ENCODE measurements at places on chromosomes 2 and 18.

GRCh38 chr2:172507199-172507598 lies 48.7 kb upstream of the PDK1 start:
- DNase-seq, result no peak

- no peak for DNase-seq
Observed at GRCh38 chr18:3214855-3215637, 4.7 kb downstream of the MYOM1 start.

GRCh38 chr2:119461811-119462210 lies 30.2 kb downstream of the TMEM37 start:
- DNase-seq, result no peak

GRCh38 chr2:216370961-216371712 lies 1.1 kb downstream of the MARCHF4 start:
- no peak for DNase-seq

- no peak for DNase-seq
Observed at GRCh38 chr2:16223841-16224177, 283.5 kb downstream of the MYCN start.

DNA sequence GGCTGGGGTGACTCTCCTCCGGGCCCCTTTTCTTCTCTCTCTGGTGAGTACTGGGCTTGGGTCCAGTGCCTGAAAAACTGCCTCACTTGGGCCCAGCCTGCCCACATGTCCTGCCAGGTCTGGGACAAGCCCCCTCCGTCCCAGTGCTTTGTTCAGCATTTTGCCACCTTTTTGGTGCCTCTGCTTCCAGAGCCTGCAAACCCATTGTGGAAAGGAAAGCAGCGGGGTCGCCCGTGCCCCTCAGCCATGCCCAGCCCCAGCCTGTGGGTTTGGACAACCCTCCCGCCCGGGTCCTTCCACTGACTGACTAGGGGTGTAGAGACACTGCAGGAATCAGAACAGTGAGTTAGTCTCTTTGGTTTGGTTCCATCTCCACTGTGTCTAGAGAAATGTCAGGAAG lies 140.7 kb upstream of the ALKAL2 start:
- DNase-seq, result no peak

GRCh38 chr2:45182667-45183295 lies 173.5 kb upstream of the SIX2 start:
- DNase-seq, result no peak

DNA sequence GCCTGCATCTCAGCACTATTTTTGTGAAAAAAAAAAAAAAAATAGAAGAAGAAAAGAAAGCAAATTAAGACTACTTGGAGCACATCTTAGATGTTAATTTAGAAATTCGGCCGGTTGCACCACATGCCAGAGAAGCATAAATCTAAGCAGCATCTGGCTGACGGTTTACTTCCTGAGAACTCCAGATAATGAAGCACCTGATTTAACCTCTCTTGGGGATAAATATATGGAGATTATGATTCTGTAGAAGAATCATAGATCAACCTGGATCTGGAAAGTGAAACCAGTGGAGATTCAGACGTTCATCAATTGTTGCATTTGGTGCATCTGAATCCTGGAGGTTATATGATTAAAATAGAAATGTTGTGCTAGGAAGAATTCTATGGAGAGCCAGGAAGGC lies 102.1 kb upstream of the SH3BP4 start:
- no peak for DNase-seq

DNA sequence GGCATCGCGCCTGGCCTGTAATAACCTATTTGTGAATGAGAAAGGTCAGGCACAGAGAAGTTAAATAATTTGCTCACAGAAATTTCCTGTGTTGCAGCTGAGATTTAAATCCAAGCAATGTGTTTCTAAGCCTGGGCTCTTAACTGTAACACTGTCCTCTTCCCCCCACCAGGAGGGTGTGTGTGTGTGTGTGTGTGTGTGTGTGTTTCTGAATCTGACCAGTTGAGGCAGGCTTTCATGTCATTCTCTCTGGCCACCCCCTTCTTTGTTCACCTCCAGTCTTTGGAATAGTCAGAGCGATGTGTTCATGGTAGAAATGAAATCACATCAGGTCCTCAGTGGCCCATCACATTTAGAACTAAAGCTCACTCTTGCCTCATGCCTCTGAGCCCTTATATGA lies 81.2 kb downstream of the NEDD4L start:
- DNase-seq, result no peak

GRCh38 chr2:9809064-9809356 lies 34.3 kb upstream of the TAF1B start:
- DNase-seq, result no peak

GRCh38 chr2:222284466-222284865 lies 14.3 kb downstream of the PAX3 start:
- DNase-seq, result no peak

- no peak for DNase-seq
Observed at GRCh38 chr18:903701-904100, 970 bp upstream of the ADCYAP1 start.

DNA sequence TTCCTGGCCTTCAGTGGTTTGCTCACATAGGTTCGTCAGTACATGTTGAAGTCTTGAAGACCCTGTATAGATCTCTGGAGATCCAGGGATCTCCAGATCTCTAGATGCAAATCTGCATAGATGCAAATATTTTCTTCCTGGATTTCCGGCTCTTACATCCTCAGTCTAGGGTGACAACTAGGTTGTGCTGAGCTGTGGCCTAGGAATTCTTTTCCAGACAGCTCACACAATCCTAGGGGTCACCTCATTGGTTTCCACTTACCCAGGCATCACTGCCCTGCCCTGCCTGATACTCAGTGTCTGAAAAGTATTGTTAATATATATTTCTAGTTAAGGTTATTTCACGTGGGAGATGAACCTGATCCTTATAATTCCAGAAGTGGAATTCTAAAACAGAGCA lies 105.1 kb upstream of the TTC27 start:
- no peak for DNase-seq

DNA sequence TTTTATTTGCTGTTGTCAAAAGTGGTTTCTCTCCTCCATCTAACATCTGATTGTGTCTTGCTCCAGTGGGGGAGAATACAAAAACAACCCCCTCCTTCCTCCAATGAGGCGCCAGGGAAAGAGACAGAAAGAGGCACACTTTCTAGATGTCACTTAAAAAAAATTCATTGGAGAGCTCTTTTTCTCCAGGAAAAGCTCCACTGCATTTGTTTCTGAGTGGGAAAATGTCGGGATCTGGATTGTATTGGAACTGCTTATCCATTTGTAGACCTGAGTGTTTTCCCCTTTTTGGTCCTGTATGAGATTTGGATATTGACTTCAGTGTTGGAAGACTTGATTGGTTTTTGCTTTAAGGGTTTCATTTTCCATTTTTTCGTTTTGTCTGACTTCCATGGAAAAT lies 995 bp downstream of the MBD5 start:
- no peak for DNase-seq

- DNase-seq, result no peak
Observed at GRCh38 chr18:69996417-69996816, 48.7 kb upstream of the CD226 start.

DNA sequence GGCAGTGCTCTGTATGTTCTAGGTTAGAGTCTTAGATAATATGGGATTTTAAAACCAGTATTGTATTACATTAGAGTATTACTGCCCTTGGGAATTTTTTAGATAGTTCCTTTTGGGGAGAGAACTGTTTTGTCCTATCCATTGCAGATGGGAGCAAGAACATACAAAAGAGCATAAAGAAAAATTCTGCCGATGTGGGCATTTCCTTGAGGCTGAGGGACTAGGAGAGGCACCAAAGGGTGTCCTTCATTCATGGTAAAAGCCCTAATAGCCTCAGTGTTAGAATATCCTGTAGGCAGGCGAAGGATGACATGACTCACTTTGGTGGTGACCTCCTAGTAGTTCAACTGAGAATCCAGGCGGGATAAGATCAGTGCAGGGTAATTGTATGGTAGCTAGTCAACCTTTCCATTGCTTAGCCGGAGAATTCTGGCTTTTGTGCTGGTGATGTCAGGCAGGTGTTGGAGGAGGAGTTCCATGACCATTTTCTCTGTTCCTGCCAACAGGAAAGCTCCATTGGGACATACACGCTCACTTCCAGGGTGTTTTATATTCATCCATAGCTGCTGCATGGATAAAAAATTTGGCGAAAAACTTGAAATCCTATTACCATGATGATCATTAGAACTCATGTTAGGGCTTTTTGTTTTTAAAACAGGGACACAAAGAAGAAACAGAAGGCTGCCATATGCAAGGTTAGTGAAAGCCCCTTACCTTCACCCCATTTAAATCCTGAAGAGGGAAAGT lies 28.1 kb downstream of the EPAS1 start:
- DNase-seq, result no peak

GRCh38 chr2:72955228-72956049 lies 38.1 kb downstream of the EMX1 start:
- no peak for DNase-seq

All from stimulated activated CD4-positive, alpha-beta T cell treated with anti-CD3 and anti-CD28 coated beads, Interleukin-1b, Interleukin-23, amount 100 ng/mL, for 4 hours (primary cell).